ENCODE measurements at places on chromosomes 16 and 17.
A peak's percentile ranks its signal among the peaks of the same experiment; 100 is the strongest.

GRCh38 chr17:76547183-76547641, 7.4 kb downstream of the PRCD start:
- DNase-seq: peak; percentile 85

GRCh38 chr17:62860962-62861873, 53.1 kb upstream of the MARCHF10 start:
- no peak for DNase-seq

DNA sequence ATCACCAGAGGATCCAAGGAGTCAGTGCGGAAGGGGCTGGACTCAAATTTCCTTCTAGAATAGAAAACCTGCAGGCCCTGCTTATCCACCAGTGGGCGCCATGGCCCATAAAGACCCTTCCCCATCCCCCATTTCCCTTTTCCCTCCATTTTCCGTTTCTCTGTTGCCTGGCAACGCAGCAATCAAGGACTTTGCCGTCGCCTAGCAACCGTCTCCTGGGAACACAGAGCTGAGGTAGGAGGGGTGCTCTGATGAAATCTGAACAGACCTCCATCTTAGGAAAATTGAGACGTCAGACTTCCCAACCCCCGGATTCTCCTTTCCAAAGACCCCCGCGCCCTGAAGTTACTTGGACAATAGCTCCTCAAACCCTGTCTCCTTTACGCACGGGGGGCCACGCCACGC, 5.7 kb downstream of the DLG4 start:
- peak; percentile 81 for DNase-seq

DNA sequence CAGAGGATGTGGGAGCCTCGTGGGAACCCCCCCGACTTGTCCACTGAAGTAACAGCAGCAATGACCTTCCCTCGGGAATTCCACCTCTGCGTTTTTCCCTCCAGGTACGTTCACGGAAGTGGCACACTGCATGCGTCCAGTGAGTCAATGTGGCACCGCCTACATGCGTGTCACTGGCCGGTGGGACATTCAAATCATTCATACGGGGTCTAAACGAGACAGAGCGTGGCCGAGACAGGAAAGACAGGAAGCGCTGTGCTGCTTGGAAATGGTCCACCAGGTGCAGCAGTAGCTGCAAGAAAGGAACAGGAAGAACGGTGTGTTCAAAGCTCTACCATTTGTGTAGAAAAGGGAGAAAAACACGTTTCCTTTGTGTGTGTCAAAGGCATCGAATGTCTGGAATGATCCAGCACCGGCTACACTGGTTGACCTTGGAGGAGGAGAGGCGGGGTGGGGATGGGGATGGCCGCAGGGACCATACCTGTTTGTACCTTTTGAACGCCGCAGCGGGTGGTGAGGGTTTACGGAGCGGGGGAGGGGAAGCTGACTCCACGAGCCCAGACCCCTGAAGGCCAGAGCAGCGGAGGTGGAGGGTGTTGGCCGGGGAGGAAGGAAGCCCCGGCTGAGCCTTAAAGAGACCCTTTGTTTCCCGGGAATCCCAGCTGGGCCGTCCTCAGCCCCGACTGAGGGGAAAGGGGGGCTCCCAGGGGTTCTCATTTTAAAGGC, 1.7 kb upstream of the PGAP6 start:
- peak; percentile 85 for DNase-seq

DNA sequence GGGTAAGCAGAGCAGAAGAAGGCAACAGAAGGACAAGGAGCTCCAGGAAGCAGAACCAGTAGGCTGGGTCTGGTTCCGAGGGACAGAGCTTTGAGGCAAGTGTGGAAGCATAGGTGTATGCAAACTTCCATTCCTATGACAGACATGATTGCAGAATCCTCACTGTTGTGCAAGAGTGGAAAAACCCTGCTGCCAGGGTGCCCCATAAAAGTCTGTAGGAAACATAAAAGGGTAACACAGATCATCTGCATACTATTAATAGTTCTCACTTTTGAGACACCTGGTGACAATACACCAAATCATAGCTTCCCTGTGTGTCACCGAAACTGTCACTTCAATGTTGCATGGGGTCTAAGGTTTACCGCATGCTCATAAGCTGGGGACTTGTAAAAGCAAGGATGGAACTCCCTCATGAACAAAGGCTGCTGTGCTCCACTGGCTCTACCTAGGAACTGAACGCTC, 39.7 kb downstream of the ARHGAP17 start:
- DNase-seq: peak; percentile 47

DNA sequence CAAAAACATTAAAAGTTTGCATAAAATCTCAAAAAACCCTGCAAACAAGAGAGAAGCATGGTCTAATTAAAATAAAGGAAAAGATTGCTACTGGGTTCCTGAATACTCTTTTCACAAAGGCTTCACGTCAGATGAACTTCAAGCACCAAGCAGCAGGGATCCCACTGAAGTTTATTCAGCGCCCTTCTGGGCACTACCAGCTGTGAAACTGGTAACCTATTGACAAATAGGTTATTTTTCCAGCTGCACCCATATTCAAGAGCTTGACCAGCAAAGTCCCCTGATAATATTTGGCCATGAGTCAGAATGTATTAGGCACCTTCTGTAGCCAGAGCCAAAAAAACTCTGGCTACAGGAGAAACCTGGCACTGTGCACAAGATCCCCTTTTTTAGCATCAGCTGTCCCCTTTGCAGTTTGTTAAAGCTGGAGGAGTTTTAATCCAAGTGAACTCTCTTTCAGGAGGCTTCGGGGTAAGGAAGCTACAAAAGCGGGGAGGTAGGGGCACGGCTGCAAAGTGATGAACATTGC, 60.3 kb downstream of the GRIN2A start:
- DNase-seq: no peak

- DNase-seq: no peak
Observed at GRCh38 chr16:82655720-82656490, 29.1 kb downstream of the CDH13 start.

- DNase-seq: no peak
Observed at GRCh38 chr16:23006380-23006779, 142.9 kb downstream of the USP31 start.

DNA sequence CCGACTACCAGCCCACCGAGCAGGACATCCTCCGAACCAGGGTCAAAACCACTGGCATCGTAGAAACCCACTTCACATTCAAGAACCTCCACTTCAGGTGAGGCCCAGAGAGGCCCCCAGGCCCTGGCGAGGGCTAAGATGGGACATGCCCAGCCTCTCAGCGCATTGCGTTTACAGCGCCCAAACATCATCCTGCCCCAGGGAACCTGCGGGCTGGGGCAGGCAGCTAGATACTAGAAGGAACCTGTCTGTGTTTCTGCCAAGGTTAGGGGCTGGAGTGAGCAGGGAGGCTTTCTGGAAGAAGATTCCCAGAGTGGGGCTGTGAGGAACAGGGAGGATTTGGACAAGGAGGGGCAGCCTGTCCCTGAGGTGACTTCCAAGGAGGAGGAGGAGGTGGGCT, 90.6 kb downstream of the AMFR start:
- no peak for DNase-seq

GRCh38 chr16:55662644-55663031, 6.8 kb downstream of the SLC6A2 start:
- no peak for DNase-seq

- peak; percentile 74 for DNase-seq
Observed at GRCh38 chr17:82668631-82669099, 20.4 kb upstream of the WDR45B start.

DNA sequence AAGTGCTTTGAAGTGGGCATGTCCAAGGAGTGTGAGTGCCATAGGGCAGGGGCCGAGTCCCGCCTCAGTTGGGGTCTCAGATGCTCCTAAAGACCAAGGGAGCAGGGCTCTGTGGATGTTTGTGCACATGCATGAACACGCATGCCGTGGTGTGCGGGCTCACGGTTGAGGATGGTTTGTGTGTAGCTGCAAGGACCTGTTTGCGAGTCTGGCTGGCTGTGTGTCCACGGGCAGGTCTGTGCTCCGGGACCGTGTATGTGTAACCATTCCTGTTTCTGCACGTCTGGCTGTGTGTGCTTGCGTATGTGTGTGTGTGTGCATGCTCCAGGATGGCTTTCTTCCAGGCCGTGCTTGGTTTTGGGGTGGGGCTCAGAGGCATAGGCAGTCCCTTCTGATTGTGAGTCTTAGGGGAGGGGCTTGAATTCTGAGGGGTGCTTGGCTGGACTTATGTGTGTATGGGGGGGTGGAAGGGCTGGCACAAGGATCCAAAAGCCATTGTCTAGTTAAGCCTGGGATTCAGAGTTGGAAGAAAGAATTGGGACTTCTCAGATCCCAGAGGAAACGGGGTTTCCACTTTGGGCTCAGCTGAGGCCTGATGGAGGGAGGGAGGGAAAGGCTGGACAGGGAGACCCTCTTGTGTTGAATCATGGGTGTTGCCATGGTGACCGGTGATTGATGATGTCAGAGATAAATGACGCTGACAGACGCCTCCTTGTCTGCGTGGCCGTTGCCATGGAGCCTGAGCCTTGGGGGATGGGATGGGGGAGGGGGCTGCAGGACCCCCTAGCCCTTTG, 14.4 kb downstream of the GJD3 start:
- no peak for DNase-seq

DNA sequence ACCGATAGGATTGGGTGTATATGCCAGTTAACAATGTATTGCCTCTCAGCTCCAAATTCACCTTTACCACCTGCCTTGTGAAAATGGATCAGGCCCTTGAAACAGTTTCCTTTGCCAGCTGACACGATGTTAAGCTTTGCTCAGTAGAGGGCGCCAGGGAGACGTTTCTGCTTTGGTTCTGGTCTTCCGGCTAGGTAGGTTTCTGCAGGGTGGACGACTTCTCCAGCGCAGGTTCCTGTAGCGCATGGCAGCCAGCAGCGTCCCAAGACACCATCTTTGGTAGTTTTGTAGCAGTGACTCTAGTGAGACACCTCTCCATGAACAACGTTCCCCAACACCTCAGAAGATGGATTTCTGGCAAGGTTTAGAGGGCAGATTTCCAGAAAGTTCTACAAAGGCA, 24.0 kb downstream of the SYCE1L start:
- peak; percentile 66 for DNase-seq

Data from NAMALWA (cell line).